ENCODE measurements at places on chromosomes 7 and 10. TPM values are rescaled to one million over a fixed set of nuclear protein-coding genes. Genes with fewer than 3 reads are reported as not detected.

GRCh38 chr7:70797109-70797514 lies 334.8 kb upstream of the GALNT17 start:
- no peak overlapping the region for H3K27ac ChIP-seq
- no peaks in the 10 kb centered on the region for H3K27me3 ChIP-seq
- no peak for DNase-seq
- peaks cover 12% of the 10 kb centered on the region for H3K36me3 ChIP-seq
- no peak overlapping the region for H3K4me3 ChIP-seq

The SFRP5 gene
- 1.3 TPM for total RNA-seq

GRCh38 chr7:99403764-99404163 lies 4.6 kb downstream of the PDAP1 start:
- H3K27ac ChIP-seq, result no peak overlapping the region
- peaks cover 65% of the 10 kb centered on the region for H3K36me3 ChIP-seq
- no peaks in the 10 kb centered on the region for H3K27me3 ChIP-seq

- no peaks in the 10 kb centered on the region for H3K36me3 ChIP-seq
- no peak overlapping the region for H3K4me3 ChIP-seq
- no peaks in the 10 kb centered on the region for H3K27me3 ChIP-seq
- no peak overlapping the region for H3K27ac ChIP-seq
- no peaks in the 10 kb centered on the region for H3K4me1 ChIP-seq
Measured at GRCh38 chr10:126204320-126204719, 184.0 kb downstream of the ADAM12 start.

- H3K4me3 ChIP-seq, result no peak overlapping the region
- no peak overlapping the region for H3K27ac ChIP-seq
- H3K36me3 ChIP-seq, result no peaks in the 10 kb centered on the region
- H3K27me3 ChIP-seq, result peaks cover under 1% of the 10 kb centered on the region
Measured at GRCh38 chr10:48450233-48450740, 143.8 kb downstream of the MAPK8 start.

The ADCY1 gene
- total RNA-seq, result 1.5 TPM

DNA sequence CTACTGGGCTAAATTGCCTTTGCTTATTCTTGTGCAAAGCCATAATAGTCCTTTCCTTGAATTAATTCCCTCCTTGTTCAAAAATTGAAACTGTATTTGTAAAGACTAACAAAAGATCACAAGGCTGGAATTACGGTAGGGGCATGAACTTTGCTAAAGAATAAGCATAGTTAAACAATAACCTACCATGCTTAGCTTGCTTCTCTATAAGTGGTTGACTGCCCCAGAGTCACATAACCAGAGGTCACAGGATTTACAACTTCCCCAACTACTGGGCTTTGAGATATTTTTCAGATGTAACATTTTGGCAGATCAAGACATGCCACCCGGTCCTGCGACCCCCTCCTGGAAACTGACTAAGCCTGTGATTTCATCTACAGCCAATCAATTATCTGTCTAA lies 181.4 kb downstream of the GPAM start:
- H3K36me3 ChIP-seq, result no peaks in the 10 kb centered on the region
- H3K4me1 ChIP-seq, result no peaks in the 10 kb centered on the region
- H3K4me3 ChIP-seq, result no peak overlapping the region
- H3K27me3 ChIP-seq, result no peaks in the 10 kb centered on the region
- DNase-seq, result no peak
- H3K27ac ChIP-seq, result no peak overlapping the region
